ENCODE measurements at places on chromosomes 7 and 10. TPM values are rescaled to one million over a fixed set of nuclear protein-coding genes. Genes with fewer than 3 reads are reported as not detected.

TMEM229A gene
- not detected for total RNA-seq

GCK gene
- total RNA-seq, result 0.36 TPM

KIF5B gene
- total RNA-seq, result 124 TPM

CTTNBP2 gene
- total RNA-seq, result 0.32 TPM

C7orf33 gene
- total RNA-seq, result not detected

FAM237B gene
- not detected for total RNA-seq

CYP3A7 gene
- total RNA-seq, result not detected

CDC14C gene
- 0.16 TPM for total RNA-seq

CRTAC1 gene
- total RNA-seq, result not detected

GFRA1 gene
- 31.3 TPM for total RNA-seq

BTBD16 gene
- not detected for total RNA-seq

ZNF804B gene
- total RNA-seq, result not detected

C10orf67 gene
- total RNA-seq, result 0.16 TPM

ARHGEF35 gene
- 2.8 TPM for total RNA-seq

Measured in hair follicle dermal papilla cell (primary cell).